ENCODE measurements at places on chromosomes 7 and 10.

GRCh38 chr7:40647719-40648118 lies 512.9 kb downstream of the SUGCT start:
- DNase-seq, result no peak

DNA sequence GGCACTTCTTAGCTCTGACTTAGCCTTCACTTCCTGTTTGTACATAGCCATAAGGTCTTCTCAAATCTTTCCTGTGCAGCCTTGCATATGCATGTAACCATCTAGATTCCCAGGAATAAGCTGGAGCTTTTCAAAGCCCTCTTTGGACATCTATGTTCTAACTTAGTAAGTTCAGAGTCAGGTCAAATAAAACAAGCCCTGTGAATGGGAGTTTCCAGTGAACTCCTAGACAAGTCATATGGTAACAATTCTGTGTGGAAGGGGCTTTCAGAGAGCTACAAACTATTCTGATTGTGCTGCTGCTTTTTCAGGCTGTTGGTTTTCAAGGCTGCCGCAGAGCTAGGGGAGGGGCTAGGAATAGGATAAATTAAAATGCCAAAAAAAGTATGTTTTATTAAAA lies 208.4 kb upstream of the AKR1E2 start:
- DNase-seq, result no peak

DNA sequence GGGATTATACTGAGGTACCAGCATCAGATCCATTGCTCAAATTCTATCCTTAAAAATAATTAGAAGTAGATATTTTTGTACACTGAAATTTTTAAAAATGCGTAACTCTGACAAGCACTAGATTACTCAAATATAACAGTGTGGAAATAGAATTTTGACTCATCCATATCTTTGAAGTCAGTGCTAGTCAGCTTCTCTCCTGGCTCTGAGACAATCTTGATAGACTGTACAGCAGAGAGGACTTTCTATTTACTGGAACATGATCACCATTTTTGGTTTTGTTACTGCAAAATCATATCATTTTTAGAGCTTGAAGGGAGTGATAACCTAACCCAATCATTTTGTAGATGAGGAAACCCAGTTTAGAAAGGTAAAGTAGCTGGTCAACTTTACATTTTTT lies 195.0 kb downstream of the MTERF1 start:
- no peak for DNase-seq

- no peak for DNase-seq
Measured at GRCh38 chr7:154577141-154577873, 425.6 kb downstream of the PAXIP1 start.

DNA sequence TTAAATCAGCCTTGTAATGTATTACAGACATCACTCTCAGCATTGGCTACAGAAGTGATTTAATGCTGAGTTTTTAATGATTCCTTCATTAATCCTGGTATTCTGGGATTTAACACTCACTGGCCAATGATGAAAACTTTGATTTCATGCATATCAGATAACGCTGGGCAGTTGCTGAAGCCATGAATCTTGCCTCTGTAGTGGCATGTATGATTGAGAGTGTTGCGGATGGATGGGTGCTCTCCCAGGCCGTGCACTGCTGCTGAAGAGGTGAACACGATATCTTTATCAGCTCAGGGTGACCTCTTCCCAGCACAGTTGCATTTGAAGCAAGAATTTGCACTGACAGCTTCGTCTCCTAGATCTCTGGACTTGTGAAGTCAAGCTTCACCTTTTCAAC lies 168.7 kb downstream of the LRRC4 start:
- DNase-seq, result no peak

DNA sequence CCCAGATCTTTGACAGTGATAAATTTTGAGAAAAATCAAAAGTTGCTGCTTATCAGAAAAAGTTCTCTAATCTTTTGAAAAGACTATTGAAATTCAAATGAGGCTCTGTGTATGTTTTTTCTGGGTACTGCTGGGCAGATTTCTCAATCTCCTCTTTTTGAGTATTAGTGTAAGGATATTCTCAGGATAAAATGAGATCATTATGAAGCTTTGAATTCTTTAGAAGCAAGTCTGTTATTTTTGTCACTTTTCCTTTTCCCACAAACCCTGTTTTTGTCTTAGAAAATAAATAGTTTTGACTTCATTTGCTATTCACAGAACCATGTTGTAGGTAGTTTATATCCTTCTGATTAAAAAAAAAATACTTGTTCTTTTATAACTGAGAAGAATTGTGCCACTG lies 7.9 kb downstream of the STAM start:
- DNase-seq, result no peak

GRCh38 chr7:8387551-8388256 lies 45.7 kb upstream of the NXPH1 start:
- DNase-seq, result no peak

DNA sequence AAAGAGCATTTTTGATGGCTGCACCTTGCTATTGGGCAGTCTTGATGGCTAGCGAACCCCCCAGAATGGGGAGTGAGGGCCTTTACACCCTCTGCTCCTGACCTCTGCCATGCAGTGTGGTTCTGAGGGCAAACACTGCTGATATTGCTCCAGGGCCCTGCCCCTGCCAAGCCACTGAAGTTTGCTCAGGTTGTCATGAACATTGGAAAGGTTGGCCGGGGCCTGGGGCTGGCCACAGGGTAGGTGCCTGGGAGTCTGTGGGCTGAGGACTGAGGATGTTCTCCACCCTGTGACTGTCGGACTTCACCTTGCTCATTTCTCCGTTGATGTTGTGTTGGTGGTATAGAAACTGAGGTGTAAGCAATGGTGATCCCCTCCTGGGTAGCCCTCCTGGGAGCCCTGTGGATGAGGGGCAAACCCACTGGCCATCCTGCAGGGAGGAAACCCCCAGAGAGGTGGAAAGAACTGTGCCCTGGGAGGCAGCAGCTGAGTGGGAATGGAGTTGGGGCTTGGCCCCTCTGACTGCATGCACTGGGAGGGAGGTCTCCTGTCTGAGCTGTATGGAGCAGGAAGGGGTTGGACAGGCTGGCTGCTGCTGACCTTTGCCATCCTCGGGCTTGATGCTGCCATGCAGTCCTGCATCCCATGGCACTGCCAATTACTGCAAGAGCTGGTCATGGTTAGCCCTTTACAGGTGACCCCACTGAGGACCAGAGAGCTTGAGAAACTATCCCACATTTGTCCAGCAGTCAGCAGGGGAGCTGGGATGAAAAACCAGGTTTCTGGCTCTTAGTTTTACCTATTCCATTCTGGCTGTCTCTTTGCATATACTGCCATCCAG lies 77.1 kb downstream of the SH2D4B start:
- DNase-seq, result no peak

DNA sequence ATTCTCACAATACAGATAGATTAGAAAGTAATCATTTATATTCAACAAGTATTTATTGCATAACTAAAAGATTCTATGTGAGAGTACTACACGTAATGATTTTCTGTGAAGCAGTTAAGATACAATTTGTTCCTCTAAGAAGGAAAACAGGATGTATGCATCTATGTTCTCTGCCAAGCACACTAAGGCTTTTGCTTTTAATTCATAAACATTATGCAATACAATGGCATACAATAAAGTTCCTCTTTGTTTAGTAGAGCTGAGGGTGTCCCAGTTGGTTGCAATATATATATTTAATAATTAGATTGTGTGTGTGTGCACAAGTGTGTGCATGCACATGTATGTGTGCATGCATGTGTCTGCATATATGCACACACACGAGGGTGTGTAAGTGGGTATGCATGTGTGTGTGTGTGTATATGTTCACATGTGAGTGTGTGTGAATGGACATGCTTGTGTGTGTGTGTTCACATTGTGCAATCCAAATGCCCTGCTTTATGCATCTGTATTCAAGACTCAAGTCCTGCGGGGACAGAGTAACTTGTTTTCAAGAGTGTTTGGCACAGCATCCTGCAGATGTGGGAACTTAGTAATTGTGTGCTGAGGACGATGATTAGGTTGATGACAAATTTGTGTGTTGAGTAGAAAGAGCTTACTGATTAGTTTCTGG lies 481.5 kb upstream of the KLF6 start:
- no peak for DNase-seq

GRCh38 chr7:121774563-121774962 lies 98.4 kb upstream of the PTPRZ1 start:
- no peak for DNase-seq

DNA sequence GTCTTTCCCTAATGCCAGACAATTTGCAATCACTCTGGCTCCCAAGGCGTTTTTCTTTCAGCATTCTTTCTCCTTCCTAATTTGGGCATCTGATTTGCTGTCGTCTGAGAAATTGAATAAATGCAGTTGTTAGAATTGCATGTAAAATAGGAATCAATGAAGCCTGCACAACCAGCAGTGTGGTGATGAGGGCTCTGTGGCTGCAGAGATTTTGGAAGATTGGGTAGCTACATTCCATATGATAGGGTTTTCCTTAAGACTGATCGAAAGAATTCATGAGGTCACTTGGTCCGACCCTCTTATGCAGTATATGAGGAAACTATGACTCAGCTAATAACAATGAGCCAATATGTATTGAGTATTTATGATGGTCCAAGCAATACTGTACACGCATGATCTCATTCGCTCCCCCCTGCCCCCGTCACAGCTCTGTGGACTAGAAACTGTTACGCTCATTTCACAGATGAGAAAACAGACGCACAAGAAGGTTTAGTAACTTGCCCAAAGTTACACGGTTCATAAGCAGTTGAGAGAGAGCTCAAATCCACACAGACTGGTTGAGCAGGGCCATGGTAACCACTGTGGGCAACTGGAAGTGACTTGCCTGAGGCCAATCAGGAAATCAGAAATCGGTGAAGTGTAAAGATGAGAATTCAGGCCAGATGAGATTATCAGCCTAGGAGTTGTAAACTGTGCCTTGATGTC lies 527.2 kb downstream of the GATA3 start:
- DNase-seq, result no peak

GRCh38 chr7:26918241-26918640 lies 53.9 kb upstream of the SKAP2 start:
- no peak for DNase-seq

DNA sequence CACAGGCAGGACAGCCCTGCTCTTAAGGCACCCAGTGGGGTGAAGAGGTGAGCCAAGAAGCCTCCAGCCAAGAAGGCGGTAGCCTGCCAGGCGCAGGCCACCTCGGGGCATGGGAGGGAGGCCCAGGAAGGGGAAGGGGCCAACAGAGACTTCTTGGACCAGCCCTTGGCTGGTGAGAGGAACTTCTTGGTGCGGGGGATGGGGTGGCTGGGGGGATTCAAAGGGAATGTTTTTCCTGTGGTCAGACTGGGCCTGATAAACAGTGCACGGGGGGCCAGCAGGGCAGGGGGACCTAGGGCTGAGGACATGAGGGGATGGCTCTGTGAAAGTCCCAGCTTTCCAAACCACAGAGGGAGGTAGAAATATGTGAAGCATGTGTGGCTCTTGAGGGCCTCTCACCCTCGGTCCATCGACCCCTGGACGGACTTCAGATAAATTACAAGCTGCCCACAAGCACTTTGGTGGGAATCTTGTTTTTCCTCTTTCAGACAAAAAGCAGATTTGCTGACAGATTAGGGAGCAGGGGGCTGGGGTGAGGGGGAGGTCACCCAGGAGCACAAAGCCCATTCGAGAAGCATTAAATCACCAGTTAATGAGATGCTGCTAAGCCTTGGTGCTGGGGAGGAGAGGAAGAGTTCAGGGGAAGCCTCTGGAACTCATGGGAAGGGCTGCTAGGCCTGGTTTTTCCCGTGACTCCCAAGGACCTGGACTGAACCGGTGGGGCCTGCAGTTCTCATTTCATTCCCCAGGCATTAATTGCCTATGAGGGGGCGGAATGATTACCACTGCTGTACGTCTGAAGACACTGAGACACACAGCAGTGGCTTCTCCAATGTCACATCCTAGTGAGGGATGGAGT lies 11.3 kb downstream of the CRYGN start:
- no peak for DNase-seq

GRCh38 chr7:139798221-139798620 lies 20.4 kb upstream of the HIPK2 start:
- no peak for DNase-seq

GRCh38 chr10:88828310-88828709 lies 23.3 kb downstream of the ANKRD22 start:
- no peak for DNase-seq

DNA sequence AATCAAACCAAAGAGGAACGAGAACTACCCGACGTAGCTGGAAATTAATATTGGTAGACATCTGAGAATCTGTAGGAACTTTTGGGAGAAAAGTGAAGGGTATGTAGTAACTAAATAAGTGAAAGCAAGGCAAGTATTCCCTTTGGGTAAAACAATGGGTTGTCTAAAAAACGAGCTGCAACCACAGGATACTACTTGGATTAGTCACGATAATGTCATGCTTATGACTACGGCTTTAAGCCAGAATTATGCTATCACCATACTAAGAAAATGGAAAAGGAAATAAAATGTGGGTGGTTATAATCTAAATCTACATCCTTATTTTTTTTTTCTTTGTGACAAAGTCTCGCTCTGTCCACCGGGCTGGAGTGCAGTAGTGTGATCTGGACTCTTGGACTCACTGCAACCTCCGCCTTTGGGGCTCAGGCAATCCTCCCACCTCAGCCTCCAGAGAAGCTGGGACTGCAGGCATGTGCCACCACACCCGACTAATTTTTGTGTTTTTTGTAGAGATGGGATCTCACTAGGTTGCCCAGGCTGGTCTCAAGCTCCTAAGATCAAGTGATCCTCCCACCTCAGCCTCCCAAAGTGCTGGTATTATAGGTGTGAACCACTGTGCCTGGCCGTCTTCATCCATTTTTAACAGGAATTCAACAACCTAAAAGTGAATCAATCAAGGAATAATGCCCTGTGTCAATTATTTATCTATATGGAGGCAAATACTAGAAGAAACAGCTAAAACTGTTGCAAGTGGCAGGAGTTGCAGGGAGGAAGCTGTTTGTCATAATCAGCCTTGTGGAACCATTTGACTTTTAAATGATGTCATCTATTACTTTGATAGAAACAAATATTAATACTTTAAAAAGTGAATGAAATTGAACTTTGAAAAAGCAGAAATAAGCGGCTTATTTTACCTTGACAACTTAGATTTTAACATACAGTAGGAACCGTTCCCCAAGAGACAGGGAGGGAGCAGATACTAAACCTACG lies 189.3 kb downstream of the PRPF18 start:
- DNase-seq, result no peak

DNA sequence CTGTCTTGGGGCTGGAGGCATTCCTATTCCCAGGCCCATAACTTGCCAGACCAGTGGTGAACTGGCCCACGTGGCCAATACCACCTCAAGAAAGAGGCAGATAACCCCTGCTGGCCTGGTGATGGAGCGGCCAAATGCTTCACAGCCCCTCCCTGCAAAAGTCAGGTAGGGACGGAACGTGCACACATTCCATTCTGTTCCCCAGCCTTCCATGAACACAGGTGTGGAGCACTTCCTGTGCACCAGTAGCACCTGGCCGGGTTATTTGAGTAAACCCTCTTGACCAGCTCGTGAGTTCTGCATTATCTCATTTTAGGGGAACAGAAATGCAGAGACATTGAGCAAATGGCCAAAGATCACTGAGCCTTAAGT lies 134.4 kb downstream of the SH3PXD2A start:
- no peak for DNase-seq

Data from stimulated activated CD4-positive, alpha-beta T cell treated with anti-CD3 and anti-CD28 coated beads, Interleukin-1b, Interleukin-23, amount 100 ng/mL, for 1 hour (primary cell).